Osteocyte (in vitro differentiated cells): ENCODE measurements at places on chromosomes 4 and X.
A peak's percentile ranks its signal among the peaks of the same experiment; 100 is the strongest.

DNA sequence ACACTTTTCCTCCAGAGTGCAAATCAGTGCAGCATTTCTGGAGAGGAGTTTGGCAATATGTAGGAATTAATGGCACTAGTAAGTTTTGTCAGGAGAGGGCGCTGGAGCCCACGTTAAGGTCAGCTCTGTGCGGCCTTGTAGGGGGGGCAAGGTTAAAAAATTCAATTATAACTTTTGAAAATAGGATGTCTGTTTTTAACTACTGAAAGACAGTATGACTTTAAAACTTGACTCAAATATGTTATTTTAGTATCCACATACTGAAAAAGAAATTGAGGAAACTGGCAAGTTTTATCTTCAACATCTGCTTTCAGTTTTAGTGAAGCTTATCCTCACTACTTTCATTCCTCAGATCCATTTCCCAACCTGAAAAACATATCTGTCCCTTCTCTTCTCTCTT is 30.9 kb upstream of the HSD17B13 start:
- no peak for DNase-seq
- H3K27me3 ChIP-seq, result no peaks in the 10 kb centered on the region

DNA sequence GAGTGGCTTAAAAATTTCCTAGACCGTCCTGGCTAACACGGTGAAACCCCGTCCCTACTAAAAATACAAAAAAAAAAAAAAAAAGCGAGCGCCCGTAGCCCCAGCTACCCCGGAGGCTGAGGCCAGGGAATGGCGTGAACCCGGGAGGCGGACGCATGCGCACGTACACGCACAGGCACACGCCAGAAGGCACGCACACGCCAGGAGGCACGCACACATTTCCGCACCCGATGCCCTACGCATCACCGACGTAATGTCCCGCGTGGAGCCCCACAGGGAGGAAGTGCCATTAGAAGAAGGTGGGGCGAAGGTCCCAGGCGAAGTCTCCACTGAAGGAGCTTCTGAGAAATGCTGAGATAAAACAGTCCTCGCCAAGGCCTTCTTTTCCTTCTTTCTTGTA is 41.4 kb downstream of the NLGN4X start:
- DNase-seq, result no peak
- H3K27ac ChIP-seq, result no peak overlapping the region
- H3K4me3 ChIP-seq, result no peak overlapping the region
- no peaks in the 10 kb centered on the region for H3K4me1 ChIP-seq
- no peaks in the 10 kb centered on the region for H3K27me3 ChIP-seq

DNA sequence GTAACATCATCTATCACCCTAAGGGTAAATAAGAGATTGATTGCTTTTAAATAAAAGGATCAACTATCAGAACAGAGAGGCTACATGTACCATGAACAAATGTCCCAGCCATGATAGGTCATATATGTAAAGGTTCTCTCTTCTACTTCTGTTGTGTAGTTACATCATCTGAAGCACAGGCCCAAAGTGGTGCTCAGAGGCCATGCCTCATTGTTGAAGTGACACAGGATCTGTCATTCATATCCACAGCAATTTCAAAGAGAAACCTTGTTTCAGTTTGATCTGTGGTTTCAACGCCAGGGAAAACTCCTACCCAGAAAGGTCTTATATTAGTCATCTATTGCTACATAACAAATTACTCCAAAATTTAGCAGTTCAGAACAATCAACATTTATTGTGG is 269.2 kb upstream of the MAOA start:
- no peaks in the 10 kb centered on the region for H3K36me3 ChIP-seq
- no peak overlapping the region for H3K27ac ChIP-seq
- no peaks in the 10 kb centered on the region for H3K27me3 ChIP-seq
- no peak overlapping the region for H3K4me3 ChIP-seq
- DNase-seq, result no peak
- H3K4me1 ChIP-seq, result no peaks in the 10 kb centered on the region

- peak within 1 kb of the TSS; percentile 93 for H3K4me3 ChIP-seq
- H3K36me3 ChIP-seq, result peaks cover 5% of the 10 kb centered on the region
- H3K27me3 ChIP-seq, result no peaks in the 10 kb centered on the region
- DNase-seq, result peak; percentile 90
These were observed at the start of gene ARSJ for GRCh38 chr4:113979148-113979904. Gene ARSJ (minus strand): TSS chr4:113979647. CDS start chr4:113978834, 813 bp downstream.

DNA sequence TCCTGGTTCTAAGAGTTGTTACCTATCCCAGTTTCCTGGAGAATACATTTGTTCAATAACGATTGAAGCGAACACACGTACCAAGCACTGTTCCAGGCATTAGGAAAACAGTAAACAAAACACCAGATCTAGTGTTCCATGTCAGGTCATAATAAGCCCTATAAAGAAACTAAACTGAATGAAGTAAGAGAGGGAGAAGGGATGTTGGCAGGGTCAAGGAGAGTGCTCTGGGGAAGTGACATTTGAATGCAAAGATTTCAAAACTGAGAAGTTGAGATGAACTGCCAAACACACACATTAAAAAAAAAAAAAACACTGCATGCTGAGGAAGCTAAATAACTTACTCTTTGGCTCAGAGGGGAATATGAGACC is 14.4 kb upstream of the ENAM start:
- no peak overlapping the region for H3K27ac ChIP-seq
- H3K4me3 ChIP-seq, result no peak overlapping the region
- no peak for DNase-seq
- H3K4me1 ChIP-seq, result no peaks in the 10 kb centered on the region

DNA sequence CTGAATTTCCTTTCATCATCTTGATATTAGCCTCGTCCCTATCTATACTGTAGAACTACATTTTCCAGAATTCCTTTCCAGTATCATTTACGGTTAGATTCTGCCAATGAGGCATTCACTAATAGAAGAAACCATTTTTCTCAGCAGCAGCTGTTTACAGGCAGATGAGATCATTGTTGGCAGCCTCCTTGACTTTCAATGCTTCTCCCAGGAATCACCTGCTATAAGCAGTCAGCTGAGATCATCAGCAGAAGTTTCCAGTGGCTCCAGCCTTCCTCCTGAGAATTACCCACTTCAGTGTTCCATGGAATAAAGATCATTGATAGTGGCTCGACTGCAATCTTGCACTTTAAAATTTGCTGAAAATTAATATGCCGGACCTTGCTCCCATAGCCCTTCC is 157.3 kb upstream of the TET2 start:
- H3K27ac ChIP-seq, result no peak overlapping the region
- H3K36me3 ChIP-seq, result no peaks in the 10 kb centered on the region
- no peak for DNase-seq
- no peak overlapping the region for H3K4me3 ChIP-seq
- H3K4me1 ChIP-seq, result no peaks in the 10 kb centered on the region
- no peaks in the 10 kb centered on the region for H3K27me3 ChIP-seq

- no peak overlapping the region for H3K4me3 ChIP-seq
- H3K4me1 ChIP-seq, result no peaks in the 10 kb centered on the region
- H3K27me3 ChIP-seq, result no peaks in the 10 kb centered on the region
- H3K27ac ChIP-seq, result no peak overlapping the region
- no peaks in the 10 kb centered on the region for H3K36me3 ChIP-seq
These were observed 334.5 kb downstream of the GPAT3 start for GRCh38 chr4:83870328-83870950.

DNA sequence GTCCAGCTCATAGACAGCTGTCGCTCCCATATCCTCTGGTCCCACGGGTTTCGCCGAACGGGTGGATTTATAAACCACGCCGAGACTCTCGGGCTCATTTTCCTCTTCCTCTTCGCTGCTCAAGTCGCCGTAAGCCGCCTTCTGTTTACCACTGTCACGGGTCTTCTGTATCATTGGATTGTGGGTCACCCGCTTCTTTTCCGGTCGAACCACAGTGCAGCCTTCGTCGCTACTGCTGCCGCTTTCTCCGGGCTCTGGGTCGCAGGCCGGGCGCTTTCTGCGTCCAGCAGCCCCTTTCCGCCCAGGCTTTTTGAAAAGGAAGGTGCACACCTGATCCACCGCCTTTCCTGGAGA is 311 bp downstream of the RNF113A start:
- no peaks in the 10 kb centered on the region for H3K27me3 ChIP-seq
- H3K36me3 ChIP-seq, result peaks cover 6% of the 10 kb centered on the region
- peak overlapping the region; percentile 97 for H3K4me3 ChIP-seq
- peaks cover 18% of the 10 kb centered on the region for H3K4me1 ChIP-seq
- peak overlapping the region; percentile 96 for H3K27ac ChIP-seq

- no peak overlapping the region for H3K27ac ChIP-seq
These were observed 19.1 kb downstream of the VSIG4 start for GRCh38 chrX:66020631-66021334.

GRCh38 chr4:63620271-63620670 is 789.0 kb downstream of the TECRL start:
- no peak overlapping the region for H3K4me3 ChIP-seq
- H3K4me1 ChIP-seq, result no peaks in the 10 kb centered on the region
- no peak overlapping the region for H3K27ac ChIP-seq
- peaks cover 6% of the 10 kb centered on the region for H3K27me3 ChIP-seq
- DNase-seq, result no peak

GRCh38 chr4:121721700-121722099 is 24.9 kb upstream of the ANXA5 start:
- H3K4me1 ChIP-seq, result peaks cover 11% of the 10 kb centered on the region
- H3K4me3 ChIP-seq, result no peak overlapping the region
- no peaks in the 10 kb centered on the region for H3K36me3 ChIP-seq
- DNase-seq, result no peak

DNA sequence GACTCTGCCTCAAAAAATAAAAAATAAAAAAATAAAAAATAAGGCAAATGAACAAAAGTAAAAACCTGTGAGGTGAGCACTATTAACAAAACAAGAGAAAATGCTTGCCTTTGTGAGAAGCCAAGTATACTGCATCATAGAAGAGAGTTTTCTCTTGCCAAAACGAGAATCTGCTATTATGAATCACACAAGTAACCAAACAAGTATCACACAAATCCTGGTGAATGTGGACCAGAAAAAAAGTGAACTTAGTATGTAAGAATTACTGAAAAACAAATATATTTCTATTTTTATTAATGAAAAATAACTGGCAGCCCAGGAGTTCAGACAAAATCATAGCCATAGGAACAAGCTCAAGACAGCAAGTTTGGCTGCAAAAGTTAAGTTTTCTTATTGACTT is 193.5 kb downstream of the PDGFC start:
- H3K27ac ChIP-seq, result peak overlapping the region; percentile 83
- H3K36me3 ChIP-seq, result peaks cover 4% of the 10 kb centered on the region
- H3K27me3 ChIP-seq, result no peaks in the 10 kb centered on the region
- H3K4me3 ChIP-seq, result no peak overlapping the region
- peaks cover 50% of the 10 kb centered on the region for H3K4me1 ChIP-seq
